KBM-7 (cell line): ENCODE measurements at places on chromosomes 4 and X.
A peak's percentile ranks its signal among the peaks of the same experiment; 100 is the strongest.

DNA sequence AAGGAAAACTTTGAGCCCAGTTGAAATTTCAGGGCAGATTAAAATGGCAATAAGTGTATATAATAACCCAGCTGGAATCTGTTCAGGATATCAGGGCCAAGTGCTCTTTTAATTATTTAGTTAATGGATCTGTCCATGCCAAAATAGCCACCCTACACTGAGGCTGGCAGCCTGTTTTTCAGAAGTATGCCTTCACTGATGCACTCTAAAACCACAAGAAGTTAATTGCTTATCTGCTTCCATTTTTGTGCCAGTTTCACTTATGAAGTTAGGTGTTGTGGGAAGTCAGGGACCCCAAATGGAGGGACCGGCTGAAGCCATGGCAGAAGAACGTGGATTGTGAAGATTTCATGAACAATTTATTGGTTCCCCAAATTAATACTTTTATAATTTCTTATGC lies 960.3 kb downstream of the C4orf33 start:
- no peak for DNase-seq

- peak; percentile 5 for DNase-seq
Measured at GRCh38 chrX:150919401-150919800, 20.9 kb upstream of the CD99L2 start.

GRCh38 chr4:56863441-56864139 lies 42.1 kb upstream of the SPINK2 start:
- peak; percentile 16 for DNase-seq

DNA sequence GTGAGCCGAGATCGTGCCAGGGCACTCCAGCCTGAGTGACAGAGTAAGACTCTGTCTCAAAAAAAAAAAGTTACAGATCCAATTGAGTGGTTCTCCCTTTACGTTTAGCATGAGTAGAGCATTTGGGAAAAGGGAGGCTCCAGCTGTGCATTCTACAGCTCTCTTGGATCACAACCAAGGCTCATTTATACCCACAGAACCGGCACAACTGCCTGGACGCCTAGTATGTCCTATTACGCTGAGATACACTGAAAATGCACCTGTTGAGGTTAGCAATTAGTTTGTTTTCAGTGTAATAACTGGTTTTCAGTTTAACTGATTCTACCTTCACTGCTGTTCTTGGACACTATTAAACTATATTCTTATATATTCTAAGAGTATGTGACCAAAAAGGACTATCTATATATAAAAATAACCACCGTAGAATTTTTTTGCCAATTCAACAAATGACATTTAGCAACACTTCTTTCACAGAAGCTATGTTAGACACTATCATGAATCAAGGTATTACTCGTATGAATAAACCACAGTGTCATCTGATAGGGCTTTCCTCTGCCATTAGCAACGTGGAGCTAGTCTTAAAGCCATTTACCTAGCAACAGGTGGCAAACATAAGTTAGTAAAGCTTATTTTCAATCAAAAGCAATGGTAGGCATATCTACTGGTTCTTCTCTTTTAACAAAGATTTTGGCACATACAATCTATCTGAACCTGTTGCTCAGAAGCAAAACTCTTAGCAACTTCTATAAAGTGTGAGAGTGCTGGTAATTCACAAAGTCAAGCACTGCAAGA lies 3.6 kb downstream of the OTUD4 start:
- no peak for DNase-seq

DNA sequence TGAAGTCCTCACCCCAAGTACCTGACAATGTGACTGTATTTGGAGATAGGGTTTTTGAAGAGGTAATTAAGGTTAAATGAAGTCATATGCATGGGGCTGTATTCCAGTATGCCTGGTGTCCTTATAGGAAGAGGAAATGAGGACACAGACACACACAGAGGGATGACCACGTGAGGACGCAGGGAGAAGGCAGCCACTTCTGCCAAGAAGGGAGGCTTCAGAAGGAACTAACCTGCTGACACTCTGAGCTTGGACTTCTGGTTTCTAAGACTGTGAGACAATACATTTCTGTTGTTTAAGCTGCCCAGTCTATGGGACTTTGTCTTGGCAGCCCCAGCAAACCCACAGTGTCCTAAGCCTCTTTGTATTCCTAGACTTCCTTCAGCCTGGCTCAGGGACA lies 3.0 kb upstream of the SLC2A9 start:
- DNase-seq, result no peak
